Body of pancreas (tissue), 4 donors: ENCODE measurements at places on chromosomes 3 and 15. TPM values are rescaled to one million over a fixed set of nuclear protein-coding genes. Genes with fewer than 3 reads are reported as not detected.
A peak's percentile ranks its signal among the peaks of the same experiment; 100 is the strongest.

The PLA2G4E gene
- not detected for total RNA-seq

The GJD2 gene
- total RNA-seq: 2.3 TPM

The STAC gene
- total RNA-seq: not detected

The PAK6 gene
- 22.4 TPM for total RNA-seq

The SNX1 gene
- 27.4 TPM for total RNA-seq

The ANKRD34C gene
- under 0.01 TPM for total RNA-seq

The PTH1R gene
- 8.2 TPM for total RNA-seq

GRCh38 chr15:78206326-78207109 lies 27.8 kb downstream of the ACSBG1 start:
- H3K27ac ChIP-seq: peak overlapping the region; percentile 69
- H3K27me3 ChIP-seq: no peaks in the 10 kb centered on the region
- peaks cover 92% of the 10 kb centered on the region for H3K4me1 ChIP-seq
- DNase-seq: no peak
- no peak overlapping the region for H3K4me3 ChIP-seq
- H3K36me3 ChIP-seq: no peaks in the 10 kb centered on the region

GRCh38 chr15:24318981-24319380 lies 356.6 kb upstream of the NPAP1 start:
- H3K36me3 ChIP-seq: no peaks in the 10 kb centered on the region
- no peak overlapping the region for H3K4me3 ChIP-seq
- H3K27ac ChIP-seq: no peak overlapping the region
- H3K4me1 ChIP-seq: no peaks in the 10 kb centered on the region
- H3K27me3 ChIP-seq: no peaks in the 10 kb centered on the region

GRCh38 chr3:839981-840380 lies 252.8 kb upstream of the CNTN6 start:
- no peak overlapping the region for H3K27ac ChIP-seq
- H3K36me3 ChIP-seq: no peaks in the 10 kb centered on the region
- H3K4me3 ChIP-seq: no peak overlapping the region
- H3K4me1 ChIP-seq: no peaks in the 10 kb centered on the region
- no peaks in the 10 kb centered on the region for H3K27me3 ChIP-seq
- no peak for DNase-seq

- no peaks in the 10 kb centered on the region for H3K36me3 ChIP-seq
- no peak overlapping the region for H3K27ac ChIP-seq
- no peaks in the 10 kb centered on the region for H3K27me3 ChIP-seq
- peak; percentile 22 for DNase-seq
- H3K4me3 ChIP-seq: no peak overlapping the region
Measured at GRCh38 chr15:76963596-76963995, 31.3 kb upstream of the PSTPIP1 start.

DNA sequence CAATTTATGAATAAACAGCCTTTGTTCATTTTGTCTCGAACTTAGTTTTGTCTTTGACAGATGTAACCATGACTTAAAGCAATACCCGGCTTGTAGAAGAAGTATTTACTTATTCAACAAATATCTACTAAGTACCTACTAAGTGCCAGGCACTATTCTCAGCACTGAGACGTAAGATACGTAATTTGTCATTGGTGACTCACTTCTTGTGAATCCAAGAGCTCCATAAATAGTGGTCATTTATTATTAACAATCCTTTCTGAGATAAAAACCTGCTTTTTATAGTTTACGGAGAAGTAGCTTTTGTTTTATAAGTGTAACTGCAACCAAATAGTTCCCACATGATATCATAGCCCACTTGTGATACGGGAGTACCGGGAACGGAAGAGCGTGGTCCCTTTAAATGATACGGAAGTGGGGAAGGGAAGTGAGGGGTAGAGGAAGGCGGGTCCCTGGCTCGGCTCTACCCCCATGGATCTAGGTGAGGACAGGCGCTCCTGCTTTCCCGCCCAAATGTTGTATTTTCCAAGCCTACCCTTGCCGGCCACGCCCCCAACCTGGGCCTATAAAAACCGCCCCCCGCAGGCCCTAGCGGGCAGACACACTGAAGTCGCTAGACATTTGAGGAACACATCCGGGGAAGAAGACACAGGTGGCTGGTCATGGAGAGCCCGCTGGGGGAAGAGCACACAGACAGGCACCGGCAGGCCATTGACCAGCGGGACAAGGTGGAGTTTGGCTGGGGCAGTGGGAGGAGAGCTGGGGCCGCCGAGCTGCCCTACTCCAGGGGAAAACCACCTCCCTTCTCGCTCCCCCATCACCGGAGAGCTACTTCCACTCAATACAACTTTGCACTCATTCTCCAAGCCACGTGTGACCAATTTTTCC lies at the start of gene SAMMSON:
Gene SAMMSON (plus strand): TSS at position 594 of the 888 bp plus-strand sequence.
- no peaks in the 10 kb centered on the region for H3K27me3 ChIP-seq
- H3K4me3 ChIP-seq: no peak within 1 kb of the TSS
- H3K36me3 ChIP-seq: no peaks in the 10 kb centered on the region
- H3K27ac ChIP-seq: peak within 1 kb of the TSS; percentile 45
- peak; percentile 12 for DNase-seq

GRCh38 chr3:196179380-196180308 lies 31.6 kb downstream of the ZDHHC19 start:
- no peaks in the 10 kb centered on the region for H3K36me3 ChIP-seq
- DNase-seq: peak; percentile 52
- H3K4me3 ChIP-seq: no peak overlapping the region
- H3K27ac ChIP-seq: peak overlapping the region; percentile 63
- H3K4me1 ChIP-seq: peaks cover 10% of the 10 kb centered on the region

GRCh38 chr3:83524901-83525300 lies 1433.9 kb upstream of the CADM2 start:
- DNase-seq: no peak
- H3K4me1 ChIP-seq: no peaks in the 10 kb centered on the region
- no peak overlapping the region for H3K27ac ChIP-seq

DNA sequence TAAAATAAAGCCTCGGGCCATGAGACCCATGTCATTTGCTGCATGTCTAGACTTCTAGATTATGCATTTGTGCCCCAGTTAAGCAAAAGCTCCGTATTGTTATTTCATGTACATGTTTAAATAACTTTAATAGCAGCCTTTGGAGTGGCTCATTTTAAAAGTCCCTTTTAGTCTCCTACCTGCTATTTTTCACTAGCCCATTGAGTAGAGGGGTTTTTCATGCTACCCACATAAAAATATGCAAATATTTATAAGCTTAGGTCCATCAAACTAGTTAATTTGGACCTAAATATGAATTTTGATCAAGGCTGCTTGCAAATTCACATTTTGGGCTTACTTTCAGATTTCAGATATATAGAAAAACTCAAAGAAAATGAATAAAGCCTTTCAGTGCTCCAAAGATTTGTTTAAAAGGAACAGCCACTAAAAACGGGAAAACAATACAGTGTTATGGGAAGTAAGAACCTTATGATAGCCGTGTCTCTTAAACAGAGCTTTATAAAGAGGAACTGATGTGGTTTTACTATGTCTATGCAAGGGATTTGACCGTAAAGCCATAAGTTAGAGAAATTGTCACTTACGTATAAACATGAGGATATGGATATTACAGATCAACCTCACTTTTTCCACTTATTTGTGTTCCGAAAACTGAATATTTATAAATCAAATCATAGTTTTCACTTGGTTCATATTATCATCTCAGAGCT lies 30.0 kb downstream of the FILIP1L start:
- peaks cover 14% of the 10 kb centered on the region for H3K4me1 ChIP-seq
- no peaks in the 10 kb centered on the region for H3K36me3 ChIP-seq
- no peak overlapping the region for H3K27ac ChIP-seq
- no peaks in the 10 kb centered on the region for H3K27me3 ChIP-seq
- peak overlapping the region; percentile 9 for H3K4me3 ChIP-seq
- no peak for DNase-seq

DNA sequence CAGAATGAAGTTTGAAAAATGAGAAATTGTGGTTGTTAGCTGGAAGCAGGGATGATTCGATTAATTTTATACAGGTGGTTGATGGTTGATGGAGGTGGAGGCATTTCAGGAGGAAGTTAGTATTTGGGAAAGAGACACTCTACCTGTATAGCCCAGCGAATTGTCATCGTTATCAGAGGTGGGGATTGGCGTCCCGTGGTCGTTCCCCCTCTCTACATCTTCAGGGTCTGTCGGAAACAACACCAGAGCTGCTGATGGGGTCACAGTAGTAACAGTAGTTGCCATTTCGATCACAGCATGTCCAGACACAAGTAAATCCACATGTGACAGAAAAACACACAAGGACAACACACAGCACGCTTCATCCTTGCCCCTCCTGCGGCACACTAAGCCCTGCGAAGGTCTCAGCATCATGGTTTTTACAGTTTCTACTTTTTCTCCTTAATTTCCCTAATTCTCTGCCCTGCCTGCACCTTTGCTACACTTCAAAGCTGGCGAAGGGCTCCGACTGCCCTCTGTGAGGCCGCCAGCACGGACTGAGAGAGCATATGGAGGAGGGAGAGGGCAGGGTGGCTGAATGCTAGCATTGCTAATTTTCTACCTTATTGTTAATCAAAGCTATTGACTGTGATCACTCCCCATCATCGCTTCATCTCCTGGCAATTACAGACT lies 642.3 kb downstream of the ROBO1 start:
- no peaks in the 10 kb centered on the region for H3K27me3 ChIP-seq
- no peak overlapping the region for H3K27ac ChIP-seq
- no peak overlapping the region for H3K4me3 ChIP-seq
- H3K36me3 ChIP-seq: no peaks in the 10 kb centered on the region

- no peak overlapping the region for H3K27ac ChIP-seq
- no peak overlapping the region for H3K4me3 ChIP-seq
- DNase-seq: no peak
- no peaks in the 10 kb centered on the region for H3K27me3 ChIP-seq
- peaks cover 30% of the 10 kb centered on the region for H3K4me1 ChIP-seq
Measured at GRCh38 chr3:45549961-45550360, 44.6 kb upstream of the LIMD1 start.

- H3K4me3 ChIP-seq: no peak overlapping the region
- peaks cover 5% of the 10 kb centered on the region for H3K4me1 ChIP-seq
- H3K27ac ChIP-seq: no peak overlapping the region
- no peak for DNase-seq
- H3K36me3 ChIP-seq: no peaks in the 10 kb centered on the region
Measured at GRCh38 chr3:152185891-152186630, 82.7 kb upstream of the MBNL1 start.

DNA sequence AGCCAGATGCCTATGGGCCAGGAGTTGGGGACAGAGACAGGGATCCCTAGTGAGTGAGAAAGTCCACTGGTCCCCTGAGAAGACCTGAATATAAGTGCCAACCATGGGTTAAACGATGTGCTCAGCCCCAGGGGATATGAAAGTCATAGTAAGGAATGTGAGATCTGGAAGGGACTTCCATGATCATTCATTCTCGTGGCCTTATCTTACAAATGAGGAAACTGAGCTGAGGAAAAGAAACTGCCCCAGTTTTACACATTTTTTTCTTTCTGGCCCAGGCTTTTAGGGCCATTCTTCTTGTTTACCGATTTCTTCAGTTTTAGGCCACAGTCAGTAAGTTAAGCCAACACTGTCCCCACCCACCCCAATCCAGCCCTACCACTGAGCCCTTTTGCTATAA lies 11.1 kb downstream of the CD80 start:
- no peaks in the 10 kb centered on the region for H3K36me3 ChIP-seq
- DNase-seq: no peak
- no peaks in the 10 kb centered on the region for H3K4me1 ChIP-seq

DNA sequence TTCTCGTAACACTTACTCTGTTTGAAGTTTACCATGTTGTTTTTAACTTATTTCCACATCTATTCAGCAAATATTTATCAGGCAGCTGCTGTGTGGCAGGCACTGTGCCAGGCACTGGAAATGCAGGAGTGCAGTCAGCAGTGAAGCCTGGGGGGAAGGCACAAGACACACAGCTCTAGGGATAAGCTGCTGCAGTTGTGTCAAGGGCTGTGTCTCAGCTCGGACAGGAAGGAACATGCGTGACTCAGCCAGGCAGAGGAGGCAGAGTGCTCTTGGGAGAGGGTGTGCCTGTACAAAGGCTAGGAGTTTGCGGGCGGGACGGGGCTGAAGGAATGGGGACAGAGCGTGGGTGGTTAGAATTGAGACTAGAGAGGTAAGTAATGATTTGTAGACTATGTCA lies 24.7 kb downstream of the LYSMD4 start:
- H3K4me3 ChIP-seq: no peak overlapping the region
- peak overlapping the region; percentile 35 for H3K27ac ChIP-seq
- no peaks in the 10 kb centered on the region for H3K36me3 ChIP-seq
- peak; percentile 78 for DNase-seq
- peaks cover 29% of the 10 kb centered on the region for H3K4me1 ChIP-seq

- H3K4me3 ChIP-seq: no peak overlapping the region
- no peak for DNase-seq
- no peaks in the 10 kb centered on the region for H3K36me3 ChIP-seq
- H3K27me3 ChIP-seq: no peaks in the 10 kb centered on the region
Measured at GRCh38 chr3:167859610-167860009, 124.1 kb downstream of the SERPINI1 start.

- peaks cover 5% of the 10 kb centered on the region for H3K36me3 ChIP-seq
- no peak overlapping the region for H3K27ac ChIP-seq
- DNase-seq: no peak
Measured at GRCh38 chr3:50314816-50315215, 7.7 kb downstream of the HYAL2 start.

DNA sequence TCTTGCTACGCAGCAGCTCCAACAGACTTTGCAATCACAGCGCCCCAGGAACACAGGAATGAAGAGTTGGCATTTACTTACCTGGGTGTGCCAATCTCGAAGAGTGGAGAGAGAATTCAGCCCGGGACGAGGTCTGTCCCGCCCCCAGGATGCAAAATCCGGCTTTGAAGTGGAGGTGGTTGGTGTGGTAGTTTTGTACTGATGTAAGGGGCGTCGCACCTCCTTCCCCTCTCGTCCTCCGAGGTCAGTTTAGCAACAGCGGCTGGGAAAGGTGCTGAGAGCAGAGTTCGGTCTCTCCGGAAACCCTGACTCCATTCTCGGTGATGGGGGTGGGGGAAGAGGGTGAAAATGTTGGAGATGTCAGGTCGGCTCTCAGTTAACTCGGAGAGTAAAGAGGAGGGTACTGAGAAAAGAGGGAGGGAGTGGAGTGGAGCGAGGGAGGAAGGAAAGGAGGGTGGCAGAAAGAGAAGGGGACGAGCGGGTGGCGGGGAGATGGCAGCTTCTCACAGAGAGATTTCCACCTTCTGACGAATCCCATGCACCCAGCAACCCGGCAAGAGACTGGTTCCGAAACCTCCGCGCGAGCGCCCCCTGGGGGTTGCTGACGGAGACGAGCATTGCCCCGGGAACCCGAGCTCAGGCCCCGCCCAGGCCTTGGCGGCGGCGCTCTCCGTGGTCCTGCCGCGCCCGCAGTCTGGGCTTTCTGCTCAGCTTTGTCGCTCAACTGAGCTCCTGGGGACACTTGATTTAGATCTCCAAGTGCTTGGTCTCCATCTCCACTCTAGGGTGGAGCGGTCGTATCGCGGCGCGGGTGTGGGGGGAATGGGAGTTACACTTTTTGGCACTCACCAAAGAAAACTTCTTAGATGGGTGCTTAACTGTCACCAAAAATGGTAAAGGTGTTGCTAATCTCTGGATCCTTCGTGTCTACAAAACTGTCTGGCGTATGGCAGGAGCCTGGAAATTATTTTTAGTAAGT lies at the start of gene CPNE4:
Gene CPNE4 (minus strand): TSS at position 529 of the 979 bp plus-strand sequence.
- no peak within 1 kb of the TSS for H3K4me3 ChIP-seq
- no peaks in the 10 kb centered on the region for H3K36me3 ChIP-seq
- DNase-seq: peak; percentile 69
- no peak within 1 kb of the TSS for H3K27ac ChIP-seq
- H3K27me3 ChIP-seq: no peaks in the 10 kb centered on the region

- H3K27me3 ChIP-seq: no peaks in the 10 kb centered on the region
- no peaks in the 10 kb centered on the region for H3K36me3 ChIP-seq
Measured at GRCh38 chr15:77568973-77569728, 63.6 kb downstream of the LINGO1 start.
